CD4-positive, alpha-beta T cell treated with Interleukin-6 at 100 ng/mL for 8 hours (primary cell): ENCODE measurements at places on chromosomes 1 and 21.

DNA sequence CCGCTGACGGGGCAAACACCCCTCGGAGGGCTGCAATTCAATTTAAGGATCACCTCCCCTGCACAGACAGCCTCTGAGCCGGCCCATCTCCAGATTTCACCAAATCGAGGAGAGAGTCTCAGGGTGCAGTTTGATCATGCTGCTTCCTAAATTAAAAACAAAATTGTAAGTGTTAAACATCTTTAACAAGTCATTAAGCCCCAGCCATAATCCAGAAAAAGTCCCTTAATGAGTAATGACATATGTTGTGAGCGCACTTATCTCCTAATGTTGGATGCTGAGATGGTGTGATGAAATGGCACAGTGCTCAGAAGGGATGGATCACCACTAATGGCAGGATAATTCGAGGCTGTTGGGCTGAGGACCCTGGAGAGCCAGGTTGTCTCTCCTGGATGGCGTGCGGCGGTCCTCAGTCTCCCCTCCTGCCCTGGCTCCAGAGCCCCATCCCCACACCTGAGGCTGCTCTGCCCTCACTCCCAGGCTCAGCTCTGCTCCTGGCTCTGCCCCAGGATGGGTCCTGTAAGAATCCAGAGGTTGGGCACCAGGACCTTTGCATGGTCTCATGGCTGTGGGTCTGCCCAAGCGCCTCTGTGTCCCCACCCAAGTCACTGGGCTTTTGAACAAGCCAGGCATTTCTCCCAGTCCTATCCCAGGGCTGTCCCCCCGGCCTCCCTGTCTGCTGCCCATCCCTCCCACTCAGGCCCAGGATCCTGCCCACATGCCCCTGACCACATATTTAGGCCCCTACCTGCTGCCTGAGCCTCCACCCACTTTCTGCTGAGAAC lies 224.4 kb upstream of the POU3F1 start:
- no peak for DNase-seq

DNA sequence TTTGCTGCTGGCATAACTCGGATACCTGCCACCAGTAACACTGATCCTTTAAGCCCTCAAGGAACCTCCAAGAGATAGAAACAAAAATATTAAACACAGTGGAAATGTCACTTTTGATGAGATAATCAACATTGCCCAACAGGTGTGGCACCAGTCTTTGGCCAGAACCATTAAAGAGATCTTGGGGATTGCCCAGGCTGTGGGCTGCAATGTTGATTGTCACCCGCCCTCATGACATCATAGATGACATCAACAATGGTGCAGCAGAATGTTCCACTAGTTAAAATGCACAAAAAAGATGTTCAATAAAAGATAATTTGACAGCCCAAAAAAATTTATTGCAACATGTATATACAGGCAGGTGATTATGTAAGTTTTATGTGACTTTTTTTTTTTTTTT lies 20.2 kb upstream of the ZMYM1 start:
- no peak for DNase-seq

DNA sequence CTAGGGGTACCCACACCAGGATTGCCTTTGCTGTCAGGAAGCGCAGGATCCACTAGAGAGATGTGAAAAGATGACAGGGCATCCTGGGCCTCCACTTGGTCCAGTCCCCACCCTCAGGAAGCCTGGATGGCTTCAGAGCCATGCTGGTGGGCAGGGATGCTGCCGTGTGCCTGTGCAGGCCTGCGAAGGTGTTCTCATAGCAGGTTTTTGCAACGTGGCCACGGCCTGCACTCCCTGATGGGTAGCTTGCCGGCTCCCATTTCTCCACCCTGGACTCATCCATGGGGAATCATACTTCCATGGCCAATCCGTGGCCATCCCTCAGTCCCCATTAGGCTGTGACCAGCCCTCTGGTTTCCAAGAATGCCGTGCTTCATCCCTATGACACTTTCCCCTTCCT lies 34.1 kb upstream of the CNTN2 start:
- DNase-seq, result no peak

- no peak for DNase-seq
Observed at GRCh38 chr1:30872033-30872947, 36.3 kb downstream of the SDC3 start.

DNA sequence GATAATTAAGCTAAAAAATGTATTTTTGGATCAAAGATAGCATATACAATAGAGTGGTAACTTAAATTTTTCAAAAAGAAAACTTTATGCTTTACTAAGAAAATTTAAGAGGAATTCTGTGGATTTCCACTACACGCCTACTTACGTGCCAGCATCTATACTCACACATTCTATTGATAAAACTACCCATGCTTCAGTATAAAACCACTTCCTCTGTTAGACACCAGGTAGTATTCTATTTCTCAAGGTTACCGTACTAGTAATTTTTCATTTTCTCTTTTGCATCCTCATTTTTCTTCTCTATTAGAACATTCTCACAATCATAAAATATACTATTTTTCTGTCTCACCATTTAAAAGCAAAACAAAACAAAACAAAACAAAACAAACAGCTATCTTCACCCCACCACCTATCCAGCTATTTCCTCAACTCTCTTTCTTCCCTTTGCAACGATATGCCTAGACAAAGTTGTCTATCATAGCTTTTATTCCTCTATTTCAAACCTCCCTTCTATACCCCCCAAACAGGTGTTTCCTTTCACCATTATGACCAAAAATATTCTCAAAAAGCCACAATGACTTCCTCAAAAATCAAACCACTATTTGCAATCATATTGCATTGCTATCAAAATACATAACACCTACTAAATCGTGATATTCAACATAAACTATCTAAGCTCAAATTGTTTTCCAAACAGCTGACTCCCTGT lies 1652.0 kb downstream of the MRPL39 start:
- no peak for DNase-seq

- peak; percentile 81 for DNase-seq
Observed at GRCh38 chr1:8169364-8170058, 143.4 kb upstream of the ERRFI1 start.

DNA sequence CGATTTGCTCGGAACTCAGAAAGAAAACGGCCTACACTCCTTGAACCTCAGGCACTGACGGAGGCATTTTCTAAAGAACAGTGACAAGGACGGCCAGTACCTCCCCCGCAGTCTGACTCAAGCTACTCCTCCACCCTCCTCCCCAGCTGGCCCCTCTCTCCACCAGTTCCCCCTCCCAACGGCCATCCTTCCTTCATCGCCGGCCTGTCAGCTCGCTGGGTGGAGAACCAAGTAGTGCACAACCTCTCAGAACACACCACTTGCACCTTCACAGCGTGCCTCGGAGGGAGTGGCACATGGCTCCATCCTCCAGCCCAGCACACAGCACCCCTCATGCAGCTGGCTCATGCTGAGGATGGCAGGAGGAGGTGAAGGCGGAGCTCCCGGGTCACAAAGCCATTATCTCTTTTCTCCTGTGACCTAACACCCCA lies 58.8 kb downstream of the TOR1AIP2 start:
- no peak for DNase-seq

DNA sequence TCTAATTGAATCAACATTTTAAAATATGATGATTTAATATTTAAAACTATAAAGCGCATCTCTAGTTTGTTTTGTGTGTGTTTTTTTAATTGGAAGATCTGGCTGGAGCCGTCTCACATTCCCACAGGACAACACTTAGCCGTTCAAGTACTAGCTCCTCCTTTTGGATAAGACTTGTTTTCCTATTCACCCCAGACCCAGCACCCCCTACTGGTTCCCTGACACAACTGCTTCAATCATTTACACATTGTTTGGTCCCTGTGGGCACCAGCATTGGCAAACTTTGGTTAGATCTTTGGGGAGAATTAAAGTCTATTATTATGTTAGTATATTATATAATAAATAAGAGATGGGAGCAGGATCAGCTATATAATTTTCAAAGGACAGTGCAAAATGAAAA lies 34.5 kb downstream of the TYW3 start:
- DNase-seq, result no peak

- peak; percentile 39 for DNase-seq
Observed at GRCh38 chr1:98388441-98388840, 273.1 kb upstream of the SNX7 start.
